ENCODE measurements at places on chromosomes 4 and X.

- no peak for DNase-seq
These were observed 37.4 kb downstream of the MAML3 start for GRCh38 chr4:140116442-140117104.

DNA sequence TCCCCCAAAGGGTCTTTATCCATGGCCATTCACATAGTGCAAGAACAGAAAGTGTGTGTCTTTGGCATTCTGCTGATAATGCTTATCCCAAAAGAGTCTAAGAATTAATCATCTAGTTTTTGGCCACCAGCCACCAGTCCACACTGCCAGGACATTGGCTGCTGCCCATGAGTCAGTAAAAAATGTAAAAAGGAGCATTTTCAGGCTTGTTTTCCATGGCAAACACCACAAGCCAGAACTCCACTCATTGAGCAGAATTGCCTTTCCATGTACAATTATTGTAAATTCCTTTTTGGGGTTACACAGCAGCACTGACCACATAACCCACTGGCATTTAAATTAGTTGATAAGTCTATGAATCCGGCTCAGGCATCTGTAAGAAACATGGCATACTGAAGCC lies 89.2 kb upstream of the PRDX4 start:
- no peak for DNase-seq

DNA sequence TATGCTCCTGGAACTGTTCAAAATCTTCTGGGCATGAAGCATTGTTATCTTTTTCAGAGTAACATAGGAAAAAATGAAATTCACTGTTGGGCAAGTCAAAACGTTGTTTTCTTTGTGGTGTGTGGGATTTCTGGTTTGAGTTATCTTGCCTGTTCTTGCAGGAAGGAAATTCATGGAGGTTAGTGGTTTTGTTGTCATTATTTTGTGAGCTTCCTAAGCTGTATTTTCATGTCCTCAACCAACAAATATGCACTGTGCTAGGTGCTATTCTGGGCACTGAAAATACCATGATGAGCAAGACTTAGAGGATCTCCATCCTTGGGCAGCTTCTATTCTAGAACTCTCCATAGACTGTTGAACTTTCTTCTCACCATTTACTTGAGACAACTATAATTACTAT lies 16.9 kb downstream of the SPINK2 start:
- DNase-seq, result no peak

GRCh38 chrX:2799369-2799768 lies 29.4 kb upstream of the GYG2 start:
- no peak for DNase-seq

DNA sequence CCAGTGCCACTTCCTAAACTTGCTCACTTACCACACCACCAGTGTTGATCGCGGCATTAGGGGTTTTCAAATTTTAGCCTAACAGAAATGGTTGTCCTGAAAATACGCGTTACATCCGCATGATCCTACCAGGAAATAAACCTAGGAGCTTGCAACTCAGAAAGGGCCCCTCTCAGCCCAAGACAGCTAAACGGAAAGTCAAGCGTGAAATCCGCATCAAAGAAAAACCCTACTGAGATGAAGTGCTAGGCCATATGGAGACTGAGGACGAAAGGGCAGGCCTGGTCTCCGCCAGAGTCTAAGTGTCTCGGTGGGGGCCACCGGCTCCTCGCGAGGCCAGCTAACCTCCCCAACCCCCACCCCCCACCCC lies 626 bp downstream of the YTHDC1 start:
- DNase-seq, result no peak

GRCh38 chrX:39855748-39856129 lies 242.0 kb downstream of the BCOR start:
- peak; percentile 68 for DNase-seq

GRCh38 chr4:31086756-31087330 lies 366.7 kb downstream of the PCDH7 start:
- no peak for DNase-seq

DNA sequence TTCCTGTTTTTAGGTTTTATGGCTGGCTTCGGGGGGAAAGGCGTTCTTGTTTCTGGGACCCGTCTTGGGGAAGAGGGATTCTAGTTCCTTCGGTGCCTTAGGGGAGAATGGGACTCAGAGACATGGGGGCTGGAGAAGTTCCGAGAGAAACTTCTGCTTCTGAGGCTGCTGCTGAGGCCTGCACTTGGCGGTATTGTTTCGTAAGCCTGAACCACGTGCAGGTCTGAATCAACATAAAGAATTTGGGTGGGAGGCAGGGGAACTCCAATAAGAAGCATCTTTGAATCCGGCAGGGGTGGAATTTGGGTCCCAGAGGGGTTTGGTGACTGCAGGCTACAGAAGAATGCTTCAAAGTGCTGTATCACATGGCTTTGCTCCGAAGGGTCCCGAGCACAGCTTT lies 15.1 kb downstream of the XG start:
- no peak for DNase-seq

DNA sequence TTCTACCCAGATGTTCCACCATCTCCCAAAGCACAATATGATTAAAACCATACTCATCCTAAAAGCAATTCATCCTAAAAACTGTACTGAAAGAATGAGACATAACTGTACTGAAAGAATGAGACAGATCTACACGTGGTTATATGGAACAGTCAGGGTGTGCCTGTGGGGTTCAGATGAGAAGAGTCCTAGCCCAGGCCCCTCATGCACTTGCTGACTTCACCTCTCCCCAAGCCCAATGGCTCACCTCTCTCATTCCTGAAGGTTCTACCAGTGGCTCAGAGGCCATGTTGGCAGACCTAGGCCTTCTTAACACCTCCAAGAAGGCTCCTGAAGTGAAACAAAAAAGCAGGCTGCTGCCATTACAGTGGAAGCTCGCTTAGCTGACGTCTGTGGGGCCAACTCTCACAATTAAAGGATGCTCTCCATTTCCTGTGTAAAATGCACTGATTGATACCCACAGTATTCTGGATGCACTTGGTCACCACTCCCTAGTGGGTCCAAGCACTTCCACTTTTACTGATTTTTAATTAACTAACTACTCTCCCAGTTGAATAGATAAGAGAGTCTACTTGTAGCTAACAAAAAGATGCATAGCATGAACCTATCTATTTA lies 3.8 kb downstream of the PLAC1 start:
- no peak for DNase-seq

DNA sequence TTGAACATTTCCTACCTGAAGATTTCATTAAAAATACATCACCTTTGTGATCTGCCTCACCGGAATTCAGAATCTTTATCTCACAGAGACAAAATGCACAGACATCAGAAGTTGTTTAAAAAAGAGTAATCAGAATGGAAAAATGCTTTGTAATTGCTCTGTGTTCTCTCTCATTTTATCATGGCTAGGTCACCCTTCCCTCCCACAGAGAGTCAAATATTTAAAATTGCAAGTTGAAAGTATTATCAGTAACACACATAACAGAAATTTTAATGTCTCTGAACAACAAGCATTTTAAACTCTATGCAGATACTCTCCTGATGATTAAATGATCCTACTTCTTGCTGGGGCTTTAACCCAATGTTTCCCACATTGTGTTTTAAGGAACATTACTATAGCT lies 362.0 kb downstream of the CBLL2 start:
- no peak for DNase-seq

GRCh38 chr4:32148111-32148666 lies 1428.0 kb downstream of the PCDH7 start:
- DNase-seq, result no peak

- DNase-seq, result no peak
These were observed 83.9 kb upstream of the RAI2 start for GRCh38 chrX:17944833-17945497.
